ENCODE measurements at places on chromosomes 3 and 15.

GRCh38 chr15:72368899-72369298 is 6.9 kb downstream of the HEXA start:
- DNase-seq, result no peak

DNA sequence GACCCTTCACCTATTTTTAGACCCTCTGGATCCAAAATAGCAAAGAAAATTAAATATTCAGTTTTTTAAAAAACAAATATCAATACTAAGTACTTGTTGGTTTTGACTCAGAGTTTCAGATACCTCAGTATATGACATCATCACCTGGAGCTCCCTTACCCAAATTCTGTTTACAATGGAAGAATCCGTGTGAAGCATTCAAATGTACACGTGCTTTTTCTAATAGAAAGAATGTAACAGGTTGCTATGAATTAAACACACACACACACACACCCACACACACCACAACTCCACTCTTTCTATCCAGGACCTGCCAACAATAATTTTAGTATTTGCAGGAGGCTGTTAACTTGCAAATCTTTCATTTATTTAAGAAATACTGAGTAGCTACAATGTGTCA is 221.8 kb downstream of the THRB start:
- no peak for DNase-seq

- no peak for DNase-seq
Observed at GRCh38 chr15:101537483-101538080, 48.1 kb upstream of the PCSK6 start.

- peak; percentile 46 for DNase-seq
Observed at GRCh38 chr3:18189282-18190050, 235.7 kb downstream of the SATB1 start.

All from EL (cell line).